ENCODE measurements at places on chromosomes 1 and 21. TPM values are rescaled to one million over a fixed set of nuclear protein-coding genes. Genes with fewer than 3 reads are reported as not detected.

Gene GNG4
- total RNA-seq: not detected

Gene TMEM82
- total RNA-seq: not detected

DNA sequence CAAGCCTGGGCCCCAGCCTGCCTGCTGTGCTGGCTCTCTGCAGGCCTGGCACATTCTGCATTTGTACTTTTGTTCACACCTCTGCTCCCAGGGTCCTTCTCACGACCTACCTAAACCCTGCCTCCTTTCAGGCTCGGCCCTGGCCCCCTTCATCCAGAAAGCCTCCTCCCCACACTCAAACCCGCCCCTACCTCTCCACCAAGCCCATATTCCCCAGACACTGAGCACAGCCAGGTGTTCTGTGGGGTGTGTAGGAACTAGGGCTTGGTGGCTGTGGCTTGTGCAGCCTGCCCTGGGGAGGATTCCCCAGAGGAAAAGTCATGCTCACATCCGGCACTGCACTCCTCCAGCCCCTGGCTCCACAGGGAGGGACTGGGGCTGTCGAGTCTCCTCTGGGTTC, 8.2 kb upstream of the MIXL1 start:
- no peak for DNase-seq

GRCh38 chr1:29527314-29528004, 291.1 kb downstream of the PTPRU start:
- DNase-seq: no peak

GRCh38 chr1:25679171-25679570, 62.6 kb downstream of the MAN1C1 start:
- DNase-seq: no peak

GRCh38 chr1:244970236-244970743, 105.9 kb upstream of the HNRNPU start:
- DNase-seq: peak; percentile 80

DNA sequence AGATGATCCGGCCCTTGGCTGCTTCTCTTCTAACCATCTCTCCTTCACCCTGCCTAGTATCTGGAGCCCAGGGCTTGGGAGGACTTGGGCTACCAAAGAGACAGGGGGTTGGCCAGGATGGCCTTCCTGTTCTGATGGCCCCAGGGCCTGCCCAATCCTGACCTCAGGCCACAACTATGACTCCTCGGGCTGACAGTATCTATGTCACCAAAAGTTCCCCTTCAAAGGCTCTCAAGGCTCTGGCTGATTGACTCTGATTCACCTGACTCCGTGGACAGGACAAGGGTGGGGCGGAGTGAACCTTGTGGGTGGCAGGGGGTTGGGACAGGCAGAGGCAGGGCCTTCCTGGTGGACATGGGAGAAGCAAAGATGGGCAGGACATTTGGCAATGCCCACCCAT, 12.7 kb downstream of the MEF2D start:
- no peak for DNase-seq

Measured in left cardiac atrium (tissue), 4 donors.